Ascending aorta (tissue), 2 donors: ENCODE measurements at places on chromosomes 11 and 22.
A peak's percentile ranks its signal among the peaks of the same experiment; 100 is the strongest.

- no peaks in the 10 kb centered on the region for H3K36me3 ChIP-seq
- peaks cover 6% of the 10 kb centered on the region for H3K4me1 ChIP-seq
- no peaks in the 10 kb centered on the region for H3K27me3 ChIP-seq
- H3K4me3 ChIP-seq, result no peak overlapping the region
Measured at GRCh38 chr22:37182101-37182948, 5.7 kb downstream of the C1QTNF6 start.

DNA sequence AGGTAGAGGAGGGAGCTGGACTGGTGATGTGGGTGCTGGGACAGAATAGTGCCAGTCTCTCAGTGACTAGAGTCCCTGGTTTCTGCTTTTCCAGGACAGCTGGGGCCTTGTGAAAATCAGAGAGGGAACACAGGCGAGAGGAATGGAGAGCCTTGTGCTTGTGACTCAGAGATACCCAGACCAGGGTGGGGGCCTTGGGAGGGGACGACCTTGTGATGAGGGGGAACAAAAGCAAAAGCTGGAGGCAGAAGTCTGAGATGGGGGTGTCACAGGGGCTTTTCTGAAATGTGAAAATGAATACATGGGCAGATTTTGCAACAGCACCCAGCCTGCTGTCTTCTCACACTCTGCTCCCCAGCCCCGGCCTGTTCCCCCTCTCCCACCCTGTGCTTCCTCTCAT lies 3.4 kb upstream of the NR1H3 start:
- H3K36me3 ChIP-seq, result no peaks in the 10 kb centered on the region
- peaks cover 33% of the 10 kb centered on the region for H3K4me1 ChIP-seq
- peak; percentile 43 for DNase-seq
- H3K4me3 ChIP-seq, result peak overlapping the region; percentile 3

DNA sequence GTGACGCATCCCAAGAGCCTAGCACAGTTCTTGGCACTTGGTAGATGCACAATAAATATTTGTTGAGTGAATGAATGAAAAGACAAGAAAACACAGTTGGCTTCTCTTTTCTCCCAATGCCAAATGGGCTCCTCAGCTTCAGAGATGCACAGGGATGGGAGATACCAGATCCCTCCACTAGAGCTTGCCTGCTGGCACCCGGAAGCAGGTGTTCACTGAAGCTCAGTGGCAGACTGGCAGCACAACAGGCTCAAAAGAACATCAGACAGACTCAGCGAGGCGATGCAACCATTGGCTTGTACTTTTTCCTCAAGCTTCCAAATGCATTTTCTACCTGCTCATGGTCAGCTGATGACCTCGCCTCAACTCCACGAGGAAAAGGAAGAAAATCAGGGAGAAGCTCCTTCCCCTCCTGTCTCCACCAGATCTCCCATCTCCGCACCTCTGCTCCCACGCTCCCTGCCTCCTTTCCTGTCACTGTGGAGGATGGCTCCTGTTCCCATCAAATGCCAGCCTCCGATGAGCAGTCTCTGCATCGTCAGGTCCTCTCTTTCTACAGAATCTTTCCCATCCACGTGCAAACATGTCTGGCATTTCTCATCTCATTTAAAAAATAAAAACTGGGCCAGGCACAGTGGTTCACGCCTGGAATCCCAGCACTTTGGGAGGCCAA lies 5.8 kb downstream of the RAPSN start:
- DNase-seq, result no peak
- no peaks in the 10 kb centered on the region for H3K27me3 ChIP-seq
- H3K36me3 ChIP-seq, result no peaks in the 10 kb centered on the region
- H3K4me3 ChIP-seq, result no peak overlapping the region
- no peak overlapping the region for H3K27ac ChIP-seq
- no peaks in the 10 kb centered on the region for H3K4me1 ChIP-seq

- H3K27me3 ChIP-seq, result no peaks in the 10 kb centered on the region
- H3K4me1 ChIP-seq, result no peaks in the 10 kb centered on the region
- H3K4me3 ChIP-seq, result no peak overlapping the region
- peak; percentile 33 for DNase-seq
Measured at GRCh38 chr11:6200975-6201374, 2.0 kb downstream of the OR52W1 start.

GRCh38 chr11:20049231-20049630 lies 111.0 kb downstream of the DBX1 start:
- no peak for DNase-seq
- no peak overlapping the region for H3K27ac ChIP-seq
- H3K4me1 ChIP-seq, result peaks cover 21% of the 10 kb centered on the region
- peaks cover 57% of the 10 kb centered on the region for H3K36me3 ChIP-seq
- H3K4me3 ChIP-seq, result no peak overlapping the region

DNA sequence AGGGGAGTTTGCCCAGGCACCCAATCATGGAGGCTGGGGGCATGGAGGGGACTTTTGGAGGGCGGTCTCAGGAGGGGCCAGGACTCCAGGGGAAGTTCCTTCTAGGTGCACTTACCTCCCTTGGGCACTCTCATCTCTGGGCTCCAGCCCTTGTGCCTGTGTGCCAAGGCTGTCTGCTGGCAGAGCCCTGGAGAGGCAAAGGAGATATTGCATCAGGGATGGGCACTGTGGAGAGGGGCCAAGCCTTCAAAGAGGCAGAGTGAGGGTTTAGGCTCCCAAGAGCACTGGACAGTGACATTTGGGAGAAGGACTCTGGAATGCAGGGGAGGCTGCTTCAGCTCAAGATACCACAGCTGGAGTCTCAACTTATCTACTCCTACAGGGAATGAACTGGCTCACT lies 32.2 kb upstream of the TFIP11 start:
- no peaks in the 10 kb centered on the region for H3K27me3 ChIP-seq
- H3K4me1 ChIP-seq, result no peaks in the 10 kb centered on the region

DNA sequence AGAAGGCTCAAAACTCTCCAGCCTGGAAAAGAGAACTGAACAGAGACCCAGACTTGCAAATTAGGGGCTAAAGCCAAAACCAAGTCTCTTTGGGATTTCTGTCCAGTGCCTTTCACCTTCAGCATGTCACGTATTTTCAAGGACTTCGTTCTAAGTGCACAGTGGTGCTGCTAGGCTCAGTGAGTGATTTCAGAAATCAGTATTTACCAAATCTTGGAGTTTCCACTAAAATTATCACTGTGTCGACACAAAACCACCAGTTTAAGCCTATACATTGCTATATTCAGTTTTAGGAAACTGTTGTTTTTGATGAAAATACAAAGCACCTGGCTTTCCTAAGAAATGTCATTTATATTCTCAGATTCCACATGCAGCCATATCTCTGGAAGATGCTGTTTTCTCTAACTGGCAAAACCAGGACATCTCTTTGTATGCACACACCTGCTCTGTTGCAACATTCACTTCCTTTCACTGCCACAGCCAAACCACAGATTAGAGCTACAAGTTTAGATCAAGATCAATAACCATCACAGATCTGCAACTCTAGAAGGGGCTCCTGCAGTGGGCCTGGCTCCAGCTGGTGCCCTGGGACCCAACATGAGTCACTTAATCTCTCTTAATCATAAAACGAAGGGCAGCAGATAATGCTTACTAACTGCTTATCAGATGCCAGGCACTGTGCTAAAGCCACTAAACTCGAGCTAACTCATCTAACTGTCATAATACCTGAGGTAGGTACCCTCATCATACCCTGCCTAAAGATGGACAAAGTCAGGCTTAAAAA lies 22.3 kb downstream of the SMCO4 start:
- no peak overlapping the region for H3K27ac ChIP-seq
- no peak overlapping the region for H3K4me3 ChIP-seq
- no peaks in the 10 kb centered on the region for H3K27me3 ChIP-seq
- peaks cover 3% of the 10 kb centered on the region for H3K36me3 ChIP-seq
- DNase-seq, result no peak

- no peak for DNase-seq
- H3K4me3 ChIP-seq, result no peak overlapping the region
- H3K27ac ChIP-seq, result no peak overlapping the region
Measured at GRCh38 chr11:79506734-79507344, 66.0 kb upstream of the TENM4 start.

GRCh38 chr11:65524741-65525545 lies at the start of gene SCYL1:
Gene SCYL1 (plus strand): TSS chr11:65525083. CDS start chr11:65525154, 71 bp downstream.
- H3K4me3 ChIP-seq, result peak within 1 kb of the TSS; percentile 90
- H3K27ac ChIP-seq, result peak within 1 kb of the TSS; percentile 83
- peak; percentile 86 for DNase-seq
- H3K36me3 ChIP-seq, result peaks cover 33% of the 10 kb centered on the region

- H3K4me3 ChIP-seq, result no peak overlapping the region
- no peaks in the 10 kb centered on the region for H3K36me3 ChIP-seq
- DNase-seq, result no peak
Measured at GRCh38 chr11:27228232-27228905, 134.6 kb downstream of the CCDC34 start.

DNA sequence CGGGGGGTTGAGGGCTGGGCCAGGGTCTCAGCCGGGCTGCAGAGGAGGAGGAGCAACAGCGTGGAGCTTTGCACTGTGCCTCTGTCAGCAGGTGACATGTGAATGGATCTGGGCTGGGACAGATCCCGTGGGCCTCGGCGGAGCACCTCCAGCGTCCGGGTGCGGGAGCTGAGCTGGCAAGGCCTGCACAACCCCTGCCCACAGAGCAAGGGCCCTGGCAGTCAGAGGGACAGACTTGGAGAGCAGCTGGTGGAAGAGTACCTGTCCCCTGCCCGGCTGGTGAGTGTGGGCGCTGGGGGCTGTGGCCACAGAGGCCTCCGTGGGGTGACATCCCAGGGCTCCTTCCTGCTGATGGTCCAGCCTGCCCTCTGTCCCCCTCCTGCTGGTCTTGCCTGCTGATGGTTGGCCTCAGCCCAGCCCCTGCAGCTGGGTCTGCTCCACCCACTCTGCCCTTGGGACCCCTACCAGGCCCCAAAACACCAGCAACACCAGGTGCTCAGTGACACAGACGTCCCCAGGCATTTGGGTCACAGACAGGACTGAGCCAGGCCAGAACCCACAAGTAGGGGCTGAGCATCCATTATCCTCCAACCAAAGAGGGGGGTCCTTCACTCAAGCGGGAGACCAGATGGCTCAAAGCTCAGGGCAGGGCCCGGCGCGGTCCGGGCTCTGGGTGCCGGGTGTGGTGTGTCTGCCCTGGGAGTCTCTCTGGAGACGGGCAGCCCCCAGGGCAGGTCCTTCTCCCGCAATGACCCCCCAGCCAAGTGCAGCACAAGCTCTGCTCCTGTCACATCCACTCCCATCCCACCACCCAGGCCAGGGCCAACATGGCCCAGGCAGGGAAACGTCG lies 3.5 kb downstream of the LRRC56 start:
- H3K27me3 ChIP-seq, result no peaks in the 10 kb centered on the region
- DNase-seq, result no peak
- no peak overlapping the region for H3K4me3 ChIP-seq
- H3K36me3 ChIP-seq, result no peaks in the 10 kb centered on the region
- H3K27ac ChIP-seq, result no peak overlapping the region
- peaks cover 7% of the 10 kb centered on the region for H3K4me1 ChIP-seq

DNA sequence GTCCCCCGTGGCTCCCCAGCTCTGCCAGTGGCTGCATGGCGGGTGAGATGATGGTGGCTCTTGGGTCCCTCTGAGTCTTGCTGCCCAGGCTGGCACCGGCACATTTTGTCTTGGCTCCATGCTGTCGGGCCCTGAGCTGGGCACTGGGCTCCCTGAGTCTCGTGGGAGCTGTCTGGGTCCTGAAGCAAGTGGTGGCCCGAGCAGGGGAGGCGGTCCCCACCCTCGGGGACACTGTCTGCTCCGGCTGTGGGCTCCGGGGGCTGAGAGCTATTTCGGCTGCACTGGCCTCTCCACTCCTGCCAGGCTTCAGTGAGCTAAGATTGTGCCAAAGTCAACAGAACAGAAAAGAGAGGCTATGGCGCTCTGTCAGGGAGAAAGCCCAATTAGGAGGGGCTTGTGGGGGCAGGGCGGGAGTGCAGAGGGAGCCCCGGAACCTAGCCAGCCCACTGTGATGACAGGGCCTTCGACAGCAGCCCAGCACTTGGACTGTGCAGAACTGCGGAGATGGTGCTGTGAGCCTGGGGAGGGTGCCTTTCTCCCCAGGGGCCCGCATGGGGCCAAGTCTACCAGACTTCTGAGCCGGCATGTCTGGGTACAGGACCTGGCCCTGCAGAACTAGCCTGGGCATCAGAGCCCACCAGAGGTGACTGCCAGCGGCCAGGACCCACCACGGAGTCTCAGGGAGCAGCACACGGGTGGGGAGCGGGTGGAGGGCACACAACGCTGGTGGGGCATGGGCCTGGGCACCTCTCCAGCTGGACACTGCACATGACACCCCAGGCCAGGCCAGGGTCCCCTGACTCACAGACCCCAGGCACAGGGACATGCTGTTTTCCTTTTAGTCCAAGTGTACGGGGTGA lies 38.0 kb downstream of the RTN4R start:
- no peaks in the 10 kb centered on the region for H3K27me3 ChIP-seq
- H3K36me3 ChIP-seq, result no peaks in the 10 kb centered on the region
- no peak for DNase-seq
- peak overlapping the region; percentile 27 for H3K4me3 ChIP-seq
- H3K27ac ChIP-seq, result peak overlapping the region; percentile 40

DNA sequence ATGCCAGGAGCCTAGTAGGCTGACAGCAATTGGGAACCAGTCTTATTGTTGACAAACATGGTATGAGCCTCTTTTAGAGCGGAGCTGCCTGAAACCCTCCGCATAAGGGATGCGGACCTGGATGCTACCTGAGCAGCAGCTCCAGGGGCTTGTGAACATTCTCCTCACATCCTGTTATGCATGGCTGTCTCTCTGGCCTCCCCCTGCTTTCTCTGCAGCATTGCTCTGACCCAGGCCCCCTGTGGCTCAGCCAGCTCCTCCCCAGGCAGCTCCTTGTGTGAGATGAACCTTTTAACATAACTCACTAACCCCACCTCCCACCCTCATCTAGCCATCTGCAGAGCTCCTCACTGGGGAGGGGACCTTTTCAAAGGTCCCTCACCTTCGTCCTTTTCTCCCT lies 6.0 kb downstream of the BMAL1 start:
- H3K4me1 ChIP-seq, result peaks cover 16% of the 10 kb centered on the region
- no peak overlapping the region for H3K4me3 ChIP-seq
- no peak overlapping the region for H3K27ac ChIP-seq
- H3K36me3 ChIP-seq, result no peaks in the 10 kb centered on the region
- H3K27me3 ChIP-seq, result no peaks in the 10 kb centered on the region

DNA sequence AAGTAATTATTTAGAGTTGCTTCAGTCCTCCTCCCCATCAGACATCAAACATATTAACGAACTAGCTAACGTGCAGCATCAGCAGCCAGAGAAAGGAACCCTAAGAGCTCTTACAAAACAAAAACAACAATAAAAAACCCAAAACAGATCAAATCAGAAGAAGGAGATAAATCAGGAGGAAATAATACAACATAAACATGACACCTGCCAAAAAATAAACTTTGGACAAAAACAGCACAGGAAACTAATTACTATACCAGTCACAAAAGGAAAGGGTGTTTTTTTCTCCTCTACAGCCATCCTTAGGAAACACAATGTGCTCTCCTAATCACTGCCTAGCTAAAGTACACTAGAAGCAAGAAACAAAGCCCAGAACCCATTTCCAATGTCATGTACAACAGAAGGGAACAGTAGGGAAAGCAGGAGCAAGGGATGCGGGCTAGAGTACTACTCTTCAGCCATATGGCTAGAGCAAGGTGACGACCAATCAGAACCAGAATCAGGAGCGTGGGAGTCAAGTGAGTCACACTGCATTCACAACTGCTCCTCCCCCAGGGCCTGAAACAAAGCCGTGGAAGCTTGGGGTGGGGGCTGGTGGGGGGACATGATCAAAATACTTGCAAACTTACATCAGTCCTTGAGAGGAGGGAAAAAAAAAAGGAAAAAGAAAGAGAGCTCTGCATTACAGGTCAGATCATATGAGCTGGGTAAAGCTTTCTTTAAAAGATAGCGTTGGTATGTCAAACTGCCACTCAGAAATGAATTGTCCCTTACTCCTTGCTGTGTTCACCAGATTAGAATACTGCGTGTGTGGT lies 60.4 kb downstream of the LARGE2 start:
- H3K27ac ChIP-seq, result peak overlapping the region; percentile 46
- H3K36me3 ChIP-seq, result peaks cover 11% of the 10 kb centered on the region
- no peak for DNase-seq
- H3K27me3 ChIP-seq, result no peaks in the 10 kb centered on the region
- peaks cover 3% of the 10 kb centered on the region for H3K4me1 ChIP-seq
